Right ventricle myocardium inferior (tissue), 1 donor: ENCODE measurements at places on chromosomes 6 and 20. TPM values are rescaled to one million over a fixed set of nuclear protein-coding genes. Genes with fewer than 3 reads are reported as not detected.
A peak's percentile ranks its signal among the peaks of the same experiment; 100 is the strongest.

- DNase-seq: no peak
Observed at GRCh38 chr6:35319346-35320030, 21.9 kb downstream of the DEF6 start.

Gene MUC21
- total RNA-seq: not detected

DNA sequence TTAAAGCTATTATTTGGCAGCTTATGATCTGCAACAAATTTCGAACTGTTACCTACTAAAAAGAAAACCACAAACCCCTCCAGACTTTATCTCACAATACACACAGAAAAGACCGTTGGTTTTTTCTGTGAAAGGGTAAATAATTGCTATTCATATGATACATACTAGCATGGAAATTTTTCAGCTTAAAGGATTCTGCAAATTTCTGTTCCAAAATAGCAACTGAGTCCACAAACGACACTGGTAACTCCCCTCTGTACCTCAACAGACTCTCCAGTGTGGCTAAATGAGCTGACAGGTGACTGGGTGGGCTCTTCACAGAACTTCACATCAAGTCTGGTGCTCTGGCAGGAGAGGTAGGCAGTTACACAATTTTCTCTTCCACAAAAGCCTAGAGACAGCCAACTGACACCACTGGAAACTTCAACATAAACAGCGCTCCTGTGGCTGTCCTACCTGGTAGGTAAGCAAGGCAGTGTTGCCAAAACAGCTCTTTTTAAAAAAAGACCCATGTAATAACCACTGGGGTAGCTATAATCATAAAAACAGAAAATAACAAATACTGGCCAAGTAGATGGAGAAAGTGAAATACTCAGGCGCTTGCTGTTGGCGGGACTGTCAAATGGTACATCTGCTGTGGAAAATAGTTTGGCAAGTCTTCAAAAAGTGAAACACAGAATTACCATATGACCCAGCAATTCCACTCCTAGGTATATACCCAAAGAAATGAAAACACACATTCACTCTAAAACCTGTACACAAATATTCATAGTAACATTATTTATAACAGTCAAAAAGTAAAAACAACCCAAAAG is 37.8 kb downstream of the ELOVL5 start:
- no peak for DNase-seq

DNA sequence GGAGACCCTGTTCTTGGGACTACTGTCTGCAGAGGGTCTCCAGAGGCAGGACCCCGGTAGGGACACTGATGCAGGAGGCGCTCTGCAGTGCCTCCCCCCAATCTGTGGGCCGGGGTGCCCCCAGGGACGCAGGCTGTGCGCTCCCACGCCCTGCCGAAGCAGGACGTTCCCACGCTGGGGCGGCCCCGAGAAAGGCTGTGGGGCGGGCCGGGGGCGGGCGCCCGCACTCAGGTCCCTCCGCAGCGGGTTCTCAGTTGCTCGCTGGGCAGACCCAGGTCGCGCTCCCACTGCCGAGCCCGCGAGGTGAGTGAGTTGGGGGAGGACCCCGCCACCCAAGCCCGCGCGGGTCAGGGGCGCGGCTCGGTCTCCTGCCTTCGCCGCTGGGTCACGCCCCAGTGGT is at the start of gene COX4I2:
COX4I2 (plus strand) TSS at position 253 of the 400 bp plus-strand sequence. CDS start 1,106 bp downstream, outside the sequence.
- DNase-seq: no peak

- no peak for DNase-seq
Observed at GRCh38 chr20:24968278-24968800, 19.3 kb downstream of the CST7 start.

- DNase-seq: no peak
Observed at GRCh38 chr6:84635081-84635761, 129.2 kb downstream of the TBX18 start.

DNA sequence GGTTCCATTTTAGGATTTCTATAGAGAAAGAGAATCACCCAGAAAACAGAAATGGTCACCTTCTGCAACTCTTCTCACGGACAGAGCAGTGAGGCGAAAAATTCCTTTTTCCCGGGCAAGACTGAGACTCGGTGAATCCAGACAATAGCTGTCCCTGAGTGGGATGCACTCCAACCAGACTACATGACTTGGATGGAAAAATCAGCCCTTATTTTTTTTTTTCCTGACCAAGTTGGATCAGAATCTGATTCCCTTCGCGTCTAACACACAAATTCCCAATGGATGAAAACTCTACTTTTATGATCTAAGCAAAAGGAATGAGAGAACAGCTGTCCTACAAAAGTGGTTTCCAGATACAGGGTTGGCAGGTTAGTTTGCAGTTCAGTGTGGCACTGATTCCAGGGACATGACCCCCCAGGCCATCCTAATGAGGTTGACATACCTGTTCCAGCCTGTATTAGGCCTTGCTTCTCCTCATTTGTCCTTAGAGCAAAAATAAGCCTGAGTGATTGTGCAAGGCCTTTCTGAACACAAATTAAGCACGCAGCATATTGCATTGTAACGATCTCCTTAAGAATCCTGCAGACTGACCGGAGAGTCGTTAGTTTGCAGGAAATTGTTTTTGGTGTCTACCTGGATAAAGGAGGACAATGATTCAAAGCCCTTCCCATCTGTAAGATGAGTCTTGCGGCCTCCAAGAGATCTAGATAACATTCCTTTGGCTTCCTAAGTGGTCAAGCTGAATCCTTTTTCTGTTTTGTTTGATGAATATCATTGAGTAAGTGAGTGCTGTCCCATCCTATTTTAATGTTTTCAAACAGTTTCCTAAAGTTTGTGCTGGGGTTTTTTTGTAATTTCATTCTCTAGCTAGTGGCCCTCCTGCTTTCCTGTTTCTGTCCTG is 1.5 kb upstream of the NEDD9 start:
- no peak for DNase-seq

DNA sequence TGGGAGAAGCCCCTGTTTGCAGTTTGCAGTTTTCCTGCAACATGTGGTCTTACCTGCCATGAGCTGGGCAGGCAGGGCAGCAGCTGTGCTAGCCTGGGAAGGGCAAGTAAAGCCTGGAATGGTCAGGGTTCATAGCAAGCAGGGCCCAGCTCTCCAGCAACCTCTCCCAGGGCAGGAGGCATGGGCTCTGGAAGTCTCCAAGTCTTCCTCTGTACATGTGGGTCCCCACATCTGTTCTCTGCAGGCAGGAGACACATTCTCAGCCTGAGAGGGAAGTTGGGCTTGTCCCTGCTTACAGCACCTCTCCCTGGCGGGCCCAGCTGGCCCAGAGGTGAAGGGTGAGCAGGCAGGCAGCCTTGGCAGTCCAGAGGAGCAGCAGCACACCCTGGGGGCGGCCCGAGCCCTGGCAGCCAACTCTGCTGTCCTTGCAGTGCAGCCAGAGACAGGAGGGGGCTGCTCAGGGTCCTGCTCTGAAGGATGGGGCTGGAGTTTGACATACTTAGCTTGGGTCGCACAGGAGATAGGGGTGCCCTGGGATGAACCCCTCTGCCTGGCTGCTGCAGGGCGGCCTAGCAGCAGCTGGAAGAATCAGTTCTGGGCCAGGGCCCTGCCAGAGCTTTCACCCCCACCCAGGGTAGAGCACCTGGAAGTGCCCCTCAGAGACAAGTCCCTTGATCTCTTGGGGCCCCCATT is 176.0 kb downstream of the MRPL14 start:
- DNase-seq: peak; percentile 85

Gene PRDM1
- 0.87 TPM for total RNA-seq

Gene TMEM74B
- total RNA-seq: 2.9 TPM

GRCh38 chr6:117955684-117956256 is 48.7 kb downstream of the SLC35F1 start:
- DNase-seq: no peak

DNA sequence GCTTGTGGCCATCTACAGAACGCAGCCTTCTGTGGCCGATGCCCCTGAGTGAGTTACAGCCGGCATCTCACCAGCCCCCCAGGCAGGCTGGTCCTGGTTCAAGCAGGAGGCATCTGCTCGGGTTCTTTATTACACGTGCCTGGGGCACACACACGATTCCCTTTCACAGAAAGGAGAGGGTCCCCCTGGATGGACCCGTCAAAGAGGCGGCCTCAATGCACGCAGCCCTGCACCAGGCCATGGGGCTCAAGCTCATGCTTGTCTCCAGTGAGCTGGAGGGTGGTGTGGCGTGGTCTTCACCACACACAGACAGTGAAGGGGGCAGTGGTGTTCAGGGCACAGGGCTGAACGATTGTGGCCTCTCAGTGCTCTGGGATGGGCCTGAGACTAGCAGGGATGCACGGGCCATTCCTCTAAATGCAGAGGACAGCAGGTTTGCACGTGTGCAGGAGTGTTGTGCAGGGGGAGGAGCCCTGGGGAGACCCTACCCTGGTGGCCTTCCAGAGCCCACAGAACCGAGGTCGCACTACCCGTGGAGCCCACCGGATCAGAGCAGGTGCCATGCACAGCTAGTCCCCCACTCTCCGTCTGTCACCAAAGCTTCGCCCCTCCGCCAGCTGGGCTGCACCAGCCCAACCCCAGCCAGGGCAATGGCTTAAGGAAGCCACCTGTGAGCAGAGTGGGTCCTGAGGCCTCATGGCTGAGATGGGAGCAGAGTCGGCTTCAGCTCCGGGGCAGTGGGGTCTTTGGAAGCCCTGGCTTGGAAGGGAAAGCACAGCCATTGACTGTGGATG is 23.1 kb downstream of the FRMD1 start:
- DNase-seq: peak; percentile 66

DNA sequence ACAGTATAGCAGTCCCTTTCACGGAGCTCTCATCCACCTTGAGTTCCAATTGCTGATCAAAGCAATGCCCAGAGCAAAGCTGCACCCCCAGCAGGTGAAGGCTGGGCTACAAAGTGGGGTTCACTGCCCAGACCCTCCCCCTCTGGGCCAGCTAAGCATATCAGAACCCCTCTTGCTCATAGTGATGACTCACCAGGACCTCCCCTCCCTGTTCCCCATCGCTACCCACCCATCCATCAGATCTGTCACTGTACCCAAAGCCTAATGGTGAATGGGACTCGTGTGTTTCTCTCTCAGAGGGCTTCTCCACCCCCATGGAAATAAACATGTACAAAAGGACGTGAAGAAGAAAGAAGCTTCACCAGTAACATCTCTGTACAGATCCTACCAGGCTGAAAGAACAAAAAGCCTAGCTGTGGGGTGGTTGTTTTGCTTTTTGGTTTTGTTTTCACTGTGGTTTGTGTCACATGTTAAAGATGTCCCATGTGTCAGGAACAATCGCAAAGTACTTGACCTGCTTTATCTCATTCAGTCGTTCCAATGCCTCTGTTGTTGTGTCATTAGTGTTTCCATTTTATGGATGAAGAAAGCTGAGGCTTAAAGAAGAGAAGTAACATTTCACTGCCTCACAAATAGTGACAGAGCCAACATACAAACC is 518.5 kb downstream of the CD83 start:
- DNase-seq: no peak

- no peak for DNase-seq
Observed at GRCh38 chr6:170223718-170224693, 66.9 kb downstream of the DLL1 start.

Gene CYP39A1
- total RNA-seq: 4.8 TPM

DNA sequence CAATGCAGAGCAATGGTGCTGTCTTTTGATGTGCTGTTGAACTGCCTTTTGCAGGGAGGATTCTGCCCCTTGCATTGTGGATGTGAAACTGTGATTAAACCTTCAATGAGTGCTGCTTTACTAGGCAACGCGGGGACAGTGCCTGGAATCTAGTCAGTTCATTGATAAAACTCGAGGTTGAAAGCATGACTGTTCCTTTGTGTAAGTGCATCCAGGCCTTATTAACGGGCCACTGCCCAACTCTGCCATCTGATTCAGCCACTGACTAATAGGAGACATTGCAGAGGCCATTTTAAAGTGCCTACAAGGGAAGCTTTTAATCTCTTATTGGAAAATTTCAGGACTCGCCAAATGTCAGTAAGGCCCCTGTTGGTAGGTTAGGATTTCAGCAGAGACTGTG is 49.3 kb downstream of the SLC35F1 start:
- no peak for DNase-seq

Gene MYL9
- total RNA-seq: 1,923 TPM

DNA sequence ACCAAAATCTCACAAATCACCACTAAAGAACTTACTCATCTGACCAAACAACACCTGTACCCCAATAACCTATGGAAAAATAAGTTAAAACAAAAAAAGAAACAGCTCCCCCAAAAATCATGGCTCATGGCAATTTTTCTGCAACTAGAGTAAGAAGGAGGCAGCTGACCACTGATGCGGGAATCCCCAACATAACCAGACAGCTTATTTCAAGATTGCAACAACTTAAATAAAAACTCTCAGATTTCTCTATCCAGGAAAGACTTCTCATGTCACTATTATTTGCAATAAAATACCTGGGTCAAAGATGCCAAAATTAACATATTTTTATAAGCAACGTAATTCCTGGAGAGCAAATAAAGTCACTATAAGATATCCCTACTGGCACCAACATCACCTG is 128.1 kb upstream of the LY86 start:
- DNase-seq: no peak

Gene LST1
- 9.0 TPM for total RNA-seq

GRCh38 chr6:3489027-3489757 is 32.3 kb upstream of the SLC22A23 start:
- no peak for DNase-seq

Gene SLC24A3
- 1.4 TPM for total RNA-seq

DNA sequence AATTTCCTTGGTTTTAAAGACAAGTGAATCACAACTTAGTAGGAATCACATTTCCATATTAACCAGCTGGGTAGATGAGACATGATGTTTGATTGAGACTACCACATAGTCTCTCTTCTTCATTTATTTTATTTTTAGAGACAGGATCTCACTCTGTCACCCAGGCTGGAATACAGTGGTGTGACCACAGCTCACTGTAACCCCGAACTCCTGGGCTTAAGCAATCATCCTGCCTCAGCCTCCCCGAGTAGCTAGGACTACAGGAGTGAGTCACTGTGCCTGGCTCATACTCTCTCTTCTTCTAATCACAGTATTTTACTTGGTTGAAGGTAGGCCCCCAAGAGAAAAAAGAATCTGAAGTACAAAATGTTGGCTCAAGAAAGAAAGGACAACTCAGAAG is 80.2 kb upstream of the ASF1A start:
- DNase-seq: no peak

Gene RSPO3
- total RNA-seq: 0.92 TPM

GRCh38 chr20:49338061-49338460 is 60.2 kb upstream of the ZNFX1 start:
- no peak for DNase-seq

- no peak for DNase-seq
Observed at GRCh38 chr20:57128044-57128757, 138.2 kb downstream of the BMP7 start.

GRCh38 chr6:37520926-37521325 is 21.2 kb upstream of the CCDC167 start:
- DNase-seq: no peak

DNA sequence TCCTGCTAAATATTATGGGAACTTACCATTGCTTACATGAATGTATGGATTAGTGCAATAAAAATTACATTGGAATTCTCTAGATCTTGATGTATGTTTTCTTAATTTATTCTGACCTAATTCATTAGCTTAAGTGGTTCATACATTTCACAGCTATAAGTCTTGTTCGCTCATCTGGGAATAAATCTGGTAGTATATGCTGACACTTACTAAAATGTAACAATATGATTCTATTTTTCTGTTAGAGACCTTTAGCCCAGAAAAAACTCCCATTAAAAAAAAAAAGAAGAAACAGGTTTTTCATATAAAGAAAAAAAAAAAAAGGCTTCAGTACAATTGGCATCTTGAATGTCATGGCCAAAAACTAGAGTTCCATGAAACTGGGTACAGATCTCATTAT is 394.1 kb upstream of the AGPAT4 start:
- no peak for DNase-seq
